Activated CD4-positive, alpha-beta T cell treated with anti-CD3 and anti-CD28 coated beads for 1 hour (primary cell): ENCODE measurements at places on chromosomes 6 and 20.

- DNase-seq: no peak
Measured at GRCh38 chr20:34200023-34200422, 41.2 kb upstream of the ASIP start.

DNA sequence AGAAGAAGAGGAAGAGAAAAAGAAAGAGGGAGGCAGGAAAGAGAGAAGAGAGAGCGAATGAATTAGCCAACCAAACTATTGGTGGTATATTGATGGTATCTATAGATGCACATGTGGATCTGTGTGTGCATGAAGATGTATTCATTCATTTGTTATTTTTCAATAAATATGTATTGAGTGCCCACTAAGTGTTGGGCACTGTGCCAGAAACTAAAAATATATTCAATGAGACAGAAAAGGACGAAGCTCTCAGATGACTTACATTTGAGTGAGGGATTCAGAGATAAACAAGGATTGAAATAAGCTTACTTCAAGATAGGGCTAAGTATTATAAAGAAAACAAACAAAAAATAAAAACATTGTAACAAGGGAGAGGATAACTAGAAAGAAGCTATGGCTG lies 154.9 kb downstream of the TSHZ2 start:
- no peak for DNase-seq

DNA sequence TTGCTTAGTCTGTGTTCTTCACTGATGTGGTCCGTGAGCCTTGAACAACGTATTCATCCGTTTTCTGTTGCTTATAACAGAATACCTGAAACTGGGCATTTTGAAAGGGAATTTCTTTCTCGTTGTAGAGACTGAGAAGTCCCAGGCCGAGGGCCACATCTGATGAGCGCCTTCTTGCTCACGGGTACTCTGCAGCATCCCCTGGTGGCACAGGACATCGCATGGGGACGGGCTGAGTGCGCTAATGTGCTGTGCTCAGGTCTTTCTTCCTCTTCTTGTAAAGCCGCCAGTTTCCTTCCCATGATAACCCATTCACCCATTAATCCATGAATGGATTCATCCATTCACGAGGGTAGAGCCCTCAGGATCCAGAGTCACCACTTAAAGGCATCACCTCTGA lies 161.0 kb downstream of the NFATC2 start:
- DNase-seq: no peak

DNA sequence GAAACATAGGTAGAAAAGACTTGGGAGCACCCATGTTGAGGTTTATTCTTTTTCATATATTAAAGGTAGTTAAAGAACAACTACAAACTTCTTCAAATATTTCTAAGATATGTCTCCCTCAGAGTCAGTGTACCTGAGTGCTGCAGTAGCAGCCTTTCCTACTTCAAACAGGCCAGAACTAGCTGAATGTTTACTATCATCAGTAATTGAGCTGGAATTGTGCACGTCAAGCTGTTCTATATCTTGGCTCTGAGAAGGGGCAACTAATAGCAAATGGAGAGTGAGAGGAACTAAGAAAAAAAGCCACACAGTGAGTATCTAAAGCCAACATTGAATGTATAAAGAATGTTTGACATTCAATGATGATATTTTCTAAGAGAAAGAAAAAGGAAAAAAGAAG lies 21.7 kb downstream of the MTCL3 start:
- DNase-seq: no peak

- DNase-seq: no peak
Measured at GRCh38 chr6:10237298-10238038, 177.4 kb downstream of the TFAP2A start.

GRCh38 chr6:169957351-169957963 lies 206.0 kb downstream of the ERMARD start:
- DNase-seq: no peak

- DNase-seq: no peak
Measured at GRCh38 chr6:164290101-164290500, 875.6 kb downstream of the QKI start.

GRCh38 chr20:62366370-62367135 lies 559 bp downstream of the LAMA5 start:
- DNase-seq: no peak

GRCh38 chr6:11143394-11144371 lies 32.2 kb upstream of the ERVFRD-1 start:
- DNase-seq: no peak
